LoVo (cell line): ENCODE measurements at places on chromosomes 7 and 10.
A peak's percentile ranks its signal among the peaks of the same experiment; 100 is the strongest.

DNA sequence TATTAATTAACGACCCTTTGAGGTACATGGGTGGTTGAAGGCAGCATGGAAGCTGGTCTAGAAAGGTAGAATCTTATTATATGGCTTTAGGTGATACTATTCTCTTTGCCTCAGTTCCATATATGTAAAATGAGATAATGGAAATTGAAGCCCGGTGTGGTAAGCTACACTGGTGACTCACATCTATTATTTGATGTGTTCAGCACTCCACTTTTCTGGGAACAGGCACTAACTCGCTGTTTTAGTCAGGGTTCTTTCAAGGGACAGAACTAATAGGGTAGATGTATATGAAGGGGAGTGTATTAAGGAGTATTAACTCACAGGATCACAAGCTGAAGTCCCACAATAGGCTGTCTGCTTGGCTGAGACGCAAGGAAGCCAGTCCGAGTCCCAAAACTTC lies 4.4 kb upstream of the TRUB1 start:
- DNase-seq, result no peak

GRCh38 chr10:96419351-96419750 lies 60.5 kb upstream of the OPALIN start:
- no peak for DNase-seq

GRCh38 chr10:44628921-44629320 lies 244.0 kb upstream of the CXCL12 start:
- peak; percentile 6 for DNase-seq

GRCh38 chr7:90879924-90880323 lies 283.8 kb downstream of the CDK14 start:
- no peak for DNase-seq
